Adrenal gland (tissue), 19 donors: ENCODE measurements at places on chromosomes 12 and 14.
A peak's percentile ranks its signal among the peaks of the same experiment; 100 is the strongest.

DNA sequence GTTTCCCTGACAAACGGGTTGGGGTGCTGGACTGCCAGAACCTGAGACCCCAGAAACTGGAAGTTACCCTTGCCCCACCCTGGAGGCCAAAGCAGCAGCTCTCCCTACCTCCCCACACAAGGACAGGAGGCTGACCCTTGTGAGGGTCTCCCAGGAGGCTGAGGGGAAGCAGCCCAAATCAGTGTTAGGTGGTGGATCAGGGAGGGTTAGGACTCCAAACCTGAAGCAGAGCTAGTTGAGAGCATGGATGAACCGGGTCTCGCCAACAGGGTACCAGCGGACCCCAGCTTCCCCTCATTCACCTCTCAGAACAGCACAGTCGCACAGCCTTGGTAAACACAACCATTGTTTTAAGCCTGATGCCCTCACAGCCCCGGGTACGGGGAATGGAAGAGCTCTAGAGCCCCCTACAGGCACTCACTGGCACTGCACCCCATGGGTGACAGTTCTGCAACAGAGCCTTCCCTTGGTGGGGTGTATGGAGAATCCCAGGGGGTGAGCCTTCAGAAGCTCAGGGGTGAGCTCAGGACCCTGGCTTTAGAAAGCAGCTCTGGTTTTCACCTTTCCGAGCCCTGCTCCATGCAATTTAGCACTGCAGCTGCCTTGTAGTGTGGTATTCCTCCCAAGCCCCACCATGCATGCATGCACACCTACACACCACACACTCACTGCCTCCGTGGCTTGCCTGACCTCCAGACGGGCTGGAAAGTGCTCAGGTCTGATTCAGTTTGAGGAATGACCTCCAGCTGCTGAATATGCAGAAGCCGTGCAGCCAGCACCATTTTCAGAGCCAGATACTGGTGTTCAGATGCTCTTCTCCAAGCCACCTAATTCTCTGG, 11.2 kb downstream of the ESRRB start:
- DNase-seq, result peak; percentile 66
- no peak overlapping the region for H3K4me3 ChIP-seq
- H3K4me1 ChIP-seq, result no peaks in the 10 kb centered on the region

DNA sequence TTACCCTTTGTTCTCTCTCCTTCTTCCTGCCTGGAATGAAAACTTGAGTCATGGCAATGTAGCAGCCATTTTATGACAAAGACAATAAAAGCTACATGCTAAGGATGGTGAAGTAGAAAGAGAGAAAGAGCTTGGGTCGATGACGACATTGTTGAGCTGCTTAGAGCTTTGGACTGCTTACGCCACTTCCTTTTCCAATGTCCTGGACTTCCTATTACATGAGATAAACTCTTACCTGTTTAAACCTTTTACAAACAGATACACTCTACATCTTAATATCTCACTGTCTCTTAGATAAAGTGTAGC, 70.1 kb downstream of the PEBP1 start:
- H3K36me3 ChIP-seq, result no peaks in the 10 kb centered on the region
- no peaks in the 10 kb centered on the region for H3K27me3 ChIP-seq
- H3K4me3 ChIP-seq, result no peak overlapping the region
- DNase-seq, result no peak
- no peak overlapping the region for H3K27ac ChIP-seq

- H3K4me3 ChIP-seq, result no peak overlapping the region
- no peak overlapping the region for H3K27ac ChIP-seq
- no peak for DNase-seq
- peaks cover 3% of the 10 kb centered on the region for H3K27me3 ChIP-seq
These were observed 223.8 kb downstream of the DACT1 start for GRCh38 chr14:58861586-58861985.

- no peak overlapping the region for H3K4me3 ChIP-seq
- no peak overlapping the region for H3K27ac ChIP-seq
- no peaks in the 10 kb centered on the region for H3K27me3 ChIP-seq
- DNase-seq, result peak; percentile 84
These were observed 26.9 kb downstream of the DDX47 start for GRCh38 chr12:12839873-12840579.

DNA sequence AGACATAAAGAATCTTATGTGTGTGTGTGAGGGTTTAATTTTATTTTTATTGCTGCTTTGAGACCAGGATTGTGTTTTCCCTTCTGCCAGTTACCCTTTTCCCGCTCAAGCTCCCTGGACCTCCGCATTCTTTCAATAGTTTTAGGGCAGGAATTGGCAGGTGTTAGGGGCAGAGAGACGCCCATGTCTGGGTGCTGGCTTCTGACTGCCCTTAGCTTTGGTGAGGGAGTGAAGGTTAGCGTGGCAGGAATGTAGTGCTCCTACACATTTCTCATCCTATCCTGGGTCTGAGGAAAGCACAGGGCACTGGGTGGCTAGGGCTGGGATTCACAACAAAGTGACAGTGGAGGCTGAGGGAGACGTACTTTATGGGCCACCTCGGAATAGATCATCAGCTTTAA, 428.1 kb downstream of the ZFP36L1 start:
- H3K36me3 ChIP-seq, result no peaks in the 10 kb centered on the region
- DNase-seq, result no peak
- no peaks in the 10 kb centered on the region for H3K27me3 ChIP-seq
- no peak overlapping the region for H3K27ac ChIP-seq
- H3K4me1 ChIP-seq, result peaks cover 27% of the 10 kb centered on the region
